Dorsolateral prefrontal cortex (tissue), 122 donors: ENCODE measurements at places on chromosomes 7 and 10. TPM values are rescaled to one million over a fixed set of nuclear protein-coding genes. Genes with fewer than 3 reads are reported as not detected.

The ELAPOR2 gene
- total RNA-seq = 52.6 TPM

The PUS7 gene
- 10.4 TPM for total RNA-seq

The ASAH2 gene
- 0.66 TPM for total RNA-seq

DNA sequence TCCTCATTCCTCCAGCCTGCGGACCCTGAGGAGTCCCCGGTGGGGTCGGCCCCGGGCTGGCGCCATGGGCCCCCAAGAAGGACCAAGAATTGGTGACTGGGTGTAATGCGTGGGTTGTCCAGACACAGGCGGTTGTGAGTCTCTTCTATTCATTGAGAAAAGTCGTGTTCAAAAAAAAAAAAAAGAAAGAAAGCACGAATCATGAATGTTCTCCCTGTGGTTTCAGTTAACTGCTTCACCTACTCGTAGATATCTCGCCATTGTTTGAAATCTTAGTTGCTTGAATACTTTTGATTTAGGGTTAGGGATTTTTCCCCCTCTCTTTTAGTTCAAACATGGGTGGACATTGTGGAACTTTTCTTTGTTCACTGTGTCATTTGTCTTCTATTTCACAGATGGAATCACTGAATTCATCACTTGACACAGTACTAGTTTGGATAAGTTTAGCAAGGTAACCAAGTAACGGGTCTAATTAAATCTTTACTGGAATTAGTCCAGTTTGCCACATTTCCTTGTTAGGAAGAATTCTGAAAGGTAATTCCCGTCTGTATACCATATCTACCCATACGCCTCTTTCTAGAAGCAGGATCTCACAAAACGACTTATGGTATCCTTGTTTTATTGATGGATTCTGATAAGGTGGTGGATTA is 775 bp downstream of the STARD3NL start:
- DNase-seq = no peak

The CALHM1 gene
- 3.3 TPM for total RNA-seq

The CYP3A7 gene
- total RNA-seq = not detected

DNA sequence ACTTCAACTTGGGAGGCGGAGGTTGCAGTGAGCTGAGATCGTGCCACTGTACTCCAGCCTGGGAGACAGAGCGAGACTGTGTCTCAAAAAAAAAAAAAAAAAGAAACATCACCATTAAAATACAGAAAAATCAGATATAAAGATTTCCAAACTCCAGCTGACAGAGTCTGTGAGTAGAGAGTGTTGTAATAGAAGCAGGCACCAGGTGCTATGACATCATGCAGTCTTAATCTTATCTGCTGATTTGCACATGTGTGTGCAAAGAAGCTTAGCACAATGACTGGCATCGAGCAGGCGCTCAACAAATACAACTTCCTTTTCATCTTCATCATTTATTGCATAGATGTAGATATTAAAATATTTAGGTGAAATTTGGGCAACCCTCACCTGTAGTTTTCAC is 92.2 kb downstream of the PRKCQ start:
- DNase-seq = no peak

The THSD7A gene
- 13.3 TPM for total RNA-seq

The ACTR3C gene
- 11.4 TPM for total RNA-seq

DNA sequence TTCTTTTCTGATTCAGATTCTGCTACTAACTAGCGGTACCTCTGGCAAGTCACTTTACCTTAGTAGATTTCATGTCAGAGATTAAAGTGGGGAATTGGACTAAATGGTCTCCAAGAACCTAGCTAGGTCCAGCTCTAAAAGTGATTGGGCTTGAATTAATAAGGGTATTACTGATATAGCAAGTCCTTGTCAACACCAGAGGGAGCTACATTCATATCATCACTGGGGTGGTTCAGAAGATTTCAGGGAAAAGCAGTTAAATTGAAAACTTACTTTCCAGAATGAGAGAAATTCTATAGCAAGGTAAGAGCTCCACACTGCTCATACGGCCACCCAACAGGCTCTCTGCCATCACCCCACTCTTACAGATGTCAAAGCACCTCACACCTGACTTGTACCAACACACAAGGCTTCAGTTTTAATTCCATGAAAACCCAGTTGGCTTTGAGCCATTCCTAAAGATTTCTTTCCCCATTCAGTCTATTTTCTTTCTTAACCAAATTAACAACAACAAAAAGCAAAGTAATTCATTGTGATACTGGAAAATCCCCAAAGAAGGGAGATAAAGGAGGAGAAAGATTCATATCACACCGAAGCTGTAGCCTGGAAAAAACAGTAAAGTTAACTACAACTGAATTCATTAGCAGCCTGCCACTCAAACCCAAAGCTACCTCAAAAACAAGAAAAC is 38.0 kb upstream of the SPOCK2 start:
- no peak for DNase-seq

GRCh38 chr7:128835231-128835751 is 5.1 kb downstream of the FLNC start:
- no peak for DNase-seq

DNA sequence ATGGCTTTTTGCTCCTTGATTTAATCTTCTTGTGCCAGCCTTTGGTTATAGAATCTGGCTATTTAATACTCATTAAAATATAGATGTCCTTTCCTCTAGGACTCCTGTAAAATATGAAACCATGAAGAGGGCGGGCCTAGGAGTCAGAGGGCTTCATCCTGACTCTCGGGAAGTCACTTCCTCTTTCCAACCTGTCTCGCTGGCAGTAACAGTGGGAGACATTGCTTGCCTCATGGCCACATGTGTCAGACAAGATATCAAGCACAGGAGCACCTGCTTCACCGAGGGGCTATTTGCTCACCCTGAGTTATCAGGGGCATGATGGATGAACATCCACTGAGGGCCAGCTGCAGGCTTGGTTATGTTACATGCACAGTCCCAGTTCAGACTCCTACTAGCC is 31.0 kb downstream of the SLIT1 start:
- no peak for DNase-seq

GRCh38 chr7:94382746-94383145 is 11.9 kb upstream of the COL1A2 start:
- no peak for DNase-seq

GRCh38 chr10:99266383-99266782 is 30.7 kb upstream of the HPSE2 start:
- DNase-seq = no peak

GRCh38 chr7:95865716-95866371 is 93.5 kb downstream of the DYNC1I1 start:
- DNase-seq = no peak

- no peak for DNase-seq
These were observed 24.2 kb downstream of the SORBS1 start for GRCh38 chr10:95536894-95537541.

- no peak for DNase-seq
These were observed 194.0 kb downstream of the TAX1BP1 start for GRCh38 chr7:27933671-27934565.

The AASS gene
- total RNA-seq = 20.4 TPM

The PTF1A gene
- total RNA-seq = not detected

DNA sequence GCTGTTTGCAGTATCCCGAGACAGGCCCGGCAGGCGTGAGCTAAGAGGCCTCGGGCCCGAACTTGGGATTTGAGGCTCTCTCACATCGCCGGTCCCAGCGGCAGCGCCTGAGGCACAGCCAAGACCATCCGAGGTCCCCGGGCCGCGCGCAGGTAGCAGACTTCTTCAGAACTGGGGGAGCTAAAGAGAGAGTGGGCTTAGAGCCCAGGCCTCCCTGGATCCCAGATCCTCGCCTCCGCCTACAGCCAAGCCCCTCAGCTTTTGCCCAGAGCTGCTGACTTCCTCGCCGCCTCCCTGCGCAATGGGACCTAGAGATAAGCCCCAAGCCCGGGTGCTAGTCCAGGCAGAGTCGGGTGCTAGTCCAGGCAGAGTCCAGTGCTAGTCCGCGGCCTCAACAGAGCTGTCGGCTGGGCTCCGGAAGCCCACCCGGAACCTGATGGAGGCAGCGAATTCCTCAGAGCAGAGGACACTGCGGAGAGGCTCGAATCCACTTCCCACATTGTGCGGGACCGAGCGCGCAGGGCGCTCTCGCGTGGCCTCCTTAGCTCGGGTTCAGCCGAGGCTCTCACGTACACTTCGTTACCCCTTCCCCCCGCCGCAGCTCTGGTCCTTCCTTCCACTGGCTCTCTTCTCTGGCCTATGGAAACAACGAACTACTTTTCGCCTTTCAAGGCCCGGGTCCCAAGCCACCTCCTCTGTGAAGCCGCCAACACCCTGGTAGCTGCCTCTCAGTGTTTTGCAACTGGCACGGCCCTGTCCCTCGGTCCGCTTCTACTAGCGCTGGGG is 5.8 kb downstream of the LBX1 start:
- DNase-seq = no peak

GRCh38 chr7:42742318-42742717 is 169.6 kb downstream of the C7orf25 start:
- no peak for DNase-seq

GRCh38 chr7:22302951-22303423 is 54.0 kb downstream of the RAPGEF5 start:
- DNase-seq = no peak

The ELMO1 gene
- 230 TPM for total RNA-seq

The MMRN2 gene
- 8.5 TPM for total RNA-seq

DNA sequence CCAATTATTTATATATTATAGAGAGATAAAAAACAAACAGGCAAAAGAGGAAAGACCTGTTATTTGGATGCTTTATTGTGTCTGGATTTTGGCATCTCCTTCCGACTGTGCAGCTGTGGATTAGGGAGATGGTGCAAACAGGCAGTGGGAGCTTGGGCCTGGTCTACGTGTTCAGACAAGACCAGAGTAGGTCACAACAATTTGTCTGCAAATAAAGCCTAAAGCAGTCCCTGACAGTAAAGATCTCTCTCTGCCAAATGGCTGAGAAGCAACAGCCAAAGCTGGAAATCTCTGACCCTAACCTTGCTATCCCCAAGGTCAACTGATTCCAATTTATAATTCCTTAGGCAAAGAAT is 82.0 kb downstream of the ABLIM1 start:
- DNase-seq = no peak

DNA sequence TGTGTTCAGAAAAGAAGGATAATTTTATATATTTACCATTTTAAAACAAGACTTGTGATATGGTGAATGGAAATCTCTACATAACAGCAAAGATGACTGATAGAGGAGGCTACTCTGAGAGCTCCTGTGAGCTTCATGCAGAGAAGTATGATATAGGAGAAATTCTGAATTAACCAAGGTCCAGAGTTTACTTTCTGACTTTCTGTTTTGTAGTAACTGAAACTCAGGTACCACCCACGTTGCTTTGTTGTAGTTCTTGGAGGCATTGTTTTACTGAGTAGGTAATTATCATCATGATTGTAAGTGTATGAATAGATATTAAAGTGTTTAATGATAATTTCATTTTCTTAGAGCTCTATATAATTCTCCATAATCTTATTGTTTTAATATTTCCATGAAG is 18.0 kb upstream of the SFR1 start:
- no peak for DNase-seq

GRCh38 chr10:113495553-113495952 is 57.3 kb upstream of the HABP2 start:
- DNase-seq = no peak

DNA sequence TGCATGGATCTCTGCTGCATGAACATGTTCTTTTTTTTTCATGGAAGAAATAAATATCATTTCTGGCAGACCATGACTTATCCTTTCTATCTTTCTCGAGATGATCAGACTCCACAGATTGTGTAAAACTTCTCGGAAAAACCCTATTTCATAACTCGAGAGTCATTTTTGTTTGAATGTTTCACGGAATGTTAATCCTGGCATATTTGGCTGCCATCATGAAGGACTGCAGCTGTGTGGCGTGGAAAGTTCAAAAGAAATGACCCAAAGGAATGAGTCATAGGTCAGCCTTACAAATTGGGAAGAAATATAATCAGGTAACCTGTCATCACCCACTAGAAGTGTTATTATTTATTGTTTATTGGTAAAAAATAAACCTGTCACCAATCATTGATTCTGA is 566.8 kb downstream of the SDK1 start:
- no peak for DNase-seq

- peak; percentile 70 for DNase-seq
These were observed 223.8 kb downstream of the ZMYND11 start for GRCh38 chr10:359093-359492.

The APBB1IP gene
- 4.7 TPM for total RNA-seq

DNA sequence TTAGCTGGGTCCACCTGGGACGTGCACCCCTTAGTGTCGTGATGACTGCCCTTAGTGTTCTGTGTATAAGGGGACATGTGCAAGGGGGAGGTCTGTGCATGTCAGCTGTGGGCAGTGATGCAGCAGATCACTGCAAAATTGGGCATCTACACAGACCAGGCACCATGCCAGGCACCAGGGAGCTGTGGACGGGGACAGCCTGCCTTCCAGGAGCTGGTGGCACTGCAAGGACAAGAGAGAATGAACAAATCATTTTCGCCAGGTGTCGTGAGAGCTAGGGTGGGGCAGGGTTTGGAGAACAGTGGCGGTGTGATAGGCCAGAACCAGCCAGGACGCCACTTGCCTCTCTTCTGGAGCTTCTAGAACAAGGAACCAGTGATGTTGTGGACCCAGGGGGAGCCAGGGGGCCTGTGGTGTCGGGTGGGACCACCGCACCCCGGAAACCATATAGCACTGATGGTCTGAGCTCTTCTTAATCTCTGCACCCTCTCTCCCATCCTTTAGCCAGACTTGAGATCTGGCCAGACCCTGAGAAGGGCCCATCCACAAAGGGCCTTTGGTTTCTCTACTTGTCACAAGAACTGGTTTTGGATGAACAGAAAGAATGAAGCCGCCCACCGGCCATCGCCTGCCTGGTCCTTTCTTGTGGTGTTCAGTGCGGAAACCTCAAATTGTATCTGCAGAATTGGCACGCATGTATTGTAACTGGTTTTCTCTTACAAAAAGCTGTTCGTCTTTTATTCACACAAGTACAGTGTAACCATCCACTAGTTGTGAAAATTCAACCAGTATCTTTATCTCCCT is 30.7 kb downstream of the PRF1 start:
- DNase-seq = no peak

- DNase-seq = no peak
These were observed 246 bp upstream of the WDFY4 start for GRCh38 chr10:48684463-48684791.

The PAPOLB gene
- total RNA-seq = 0.61 TPM

- no peak for DNase-seq
These were observed 194.6 kb upstream of the PDE1C start for GRCh38 chr7:32264702-32265284.

The TMEM236 gene
- total RNA-seq = 0.25 TPM

The EGR2 gene
- total RNA-seq = 0.84 TPM

GRCh38 chr10:129850316-129850715 is 113.8 kb downstream of the EBF3 start:
- DNase-seq = no peak

The CAPZA2 gene
- 140 TPM for total RNA-seq

DNA sequence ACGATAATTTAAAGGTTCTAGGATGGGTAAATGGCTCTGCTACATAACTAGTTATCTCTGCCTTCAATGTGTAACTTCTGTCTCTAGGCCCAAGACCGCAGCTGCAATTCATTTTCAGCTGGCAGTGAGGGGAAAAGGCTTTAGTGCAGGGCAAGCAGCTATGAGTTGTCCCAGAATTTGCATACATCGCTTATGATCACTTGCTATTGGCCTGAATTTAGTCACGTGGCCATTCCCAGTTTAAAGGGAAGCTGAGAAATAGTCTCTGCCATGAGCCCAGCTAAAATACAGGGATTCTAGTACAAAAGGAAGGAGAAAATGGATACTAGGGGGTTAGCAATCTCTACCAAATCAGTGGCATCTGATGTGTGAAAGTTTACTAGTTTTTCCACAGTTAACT is 145.8 kb upstream of the IMMP2L start:
- no peak for DNase-seq

GRCh38 chr10:53358536-53358935 is 586.0 kb upstream of the MBL2 start:
- no peak for DNase-seq
